Stimulated activated CD8-positive, alpha-beta memory T cell treated with anti-CD3 and anti-CD28 coated beads, Interleukin-4, amount 100 ng/mL, for 4 hours (primary cell): ENCODE measurements at places on chromosomes 12 and 14.

DNA sequence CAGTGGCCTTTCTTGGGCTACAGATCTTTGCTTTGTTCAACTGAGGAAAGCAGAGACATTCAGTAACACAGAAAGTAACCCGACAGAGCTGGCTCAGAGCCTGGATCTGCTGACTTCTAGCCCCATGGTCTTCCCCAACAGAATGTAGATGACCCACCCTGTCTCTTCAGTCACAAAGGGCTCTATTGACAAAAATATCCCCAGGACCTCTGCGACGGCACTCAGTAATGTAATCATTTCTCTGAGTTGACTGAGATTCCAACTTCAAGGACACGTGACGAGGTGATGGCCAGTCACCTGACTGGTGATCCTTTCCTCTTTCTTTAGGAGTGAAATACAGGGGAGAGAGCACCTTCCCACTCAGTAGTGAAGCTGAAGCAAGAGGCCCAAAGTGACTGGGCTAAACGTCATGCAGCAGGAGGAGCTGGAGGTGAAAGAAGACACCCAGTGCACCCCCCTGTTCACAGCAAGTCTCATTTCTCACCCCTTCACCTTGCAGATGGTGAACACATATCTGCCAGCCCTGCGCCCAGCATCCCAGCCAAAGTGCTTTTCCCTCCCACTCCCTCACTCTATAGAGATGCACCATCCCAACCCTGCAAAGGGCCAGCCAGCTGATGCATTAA is 179.2 kb upstream of the EGLN3 start:
- DNase-seq: no peak

DNA sequence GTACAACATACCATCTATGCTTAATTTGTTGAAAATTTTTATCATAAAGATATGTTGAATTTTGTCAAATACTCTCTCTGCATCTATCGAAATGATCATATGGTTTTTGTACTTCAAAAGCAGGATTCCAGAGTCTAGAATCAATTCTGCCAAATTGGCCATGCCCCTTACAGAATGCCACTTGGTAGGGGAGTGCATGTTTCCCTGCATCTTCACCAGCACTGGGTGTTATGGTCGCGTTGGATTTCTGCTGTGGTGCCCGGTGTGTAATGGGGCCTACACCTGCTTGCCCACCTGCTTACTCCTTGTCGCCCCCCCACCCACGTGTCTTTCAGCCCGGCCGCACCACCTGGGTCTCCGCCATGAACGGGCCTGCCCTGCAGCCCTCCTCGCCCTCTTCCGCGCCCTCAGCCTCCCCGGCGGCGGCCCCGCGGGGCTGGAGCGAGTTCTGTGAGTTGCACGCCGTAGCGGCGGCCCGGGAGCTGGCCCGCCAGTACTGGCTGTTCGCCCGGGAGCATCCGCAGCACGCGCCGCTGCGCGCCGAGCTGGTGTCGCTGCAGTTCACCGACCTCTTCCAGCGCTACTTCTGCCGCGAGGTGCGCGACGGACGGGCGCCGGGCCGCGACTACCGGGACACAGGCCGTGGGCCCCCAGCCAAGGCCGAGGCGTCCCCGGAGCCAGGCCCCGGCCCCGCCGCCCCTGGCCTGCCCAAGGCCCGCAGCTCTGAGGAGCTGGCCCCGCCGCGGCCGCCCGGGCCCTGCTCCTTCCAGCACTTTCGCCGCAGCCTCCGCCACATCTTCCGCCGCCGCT is 12.3 kb downstream of the SH2B3 start:
- DNase-seq: no peak

DNA sequence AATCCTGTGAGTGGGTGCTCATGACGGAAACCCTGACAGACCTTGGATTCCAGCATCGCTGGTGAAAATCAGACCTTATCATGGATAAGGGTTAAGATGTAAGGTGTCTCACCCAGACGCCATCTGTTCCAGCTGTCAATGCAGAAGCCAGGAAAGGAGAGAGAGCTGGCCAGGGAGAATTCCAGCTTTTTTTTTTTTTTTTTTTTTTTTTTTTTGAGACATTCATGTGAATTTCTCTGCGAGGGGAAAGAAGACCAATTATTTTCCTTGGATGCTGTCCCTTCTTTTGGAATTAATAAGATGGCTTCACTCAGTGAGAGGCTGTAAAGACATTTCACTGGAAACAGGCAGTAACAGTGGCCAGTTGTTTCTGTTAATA is 1.8 kb downstream of the TRAF3 start:
- DNase-seq: no peak

DNA sequence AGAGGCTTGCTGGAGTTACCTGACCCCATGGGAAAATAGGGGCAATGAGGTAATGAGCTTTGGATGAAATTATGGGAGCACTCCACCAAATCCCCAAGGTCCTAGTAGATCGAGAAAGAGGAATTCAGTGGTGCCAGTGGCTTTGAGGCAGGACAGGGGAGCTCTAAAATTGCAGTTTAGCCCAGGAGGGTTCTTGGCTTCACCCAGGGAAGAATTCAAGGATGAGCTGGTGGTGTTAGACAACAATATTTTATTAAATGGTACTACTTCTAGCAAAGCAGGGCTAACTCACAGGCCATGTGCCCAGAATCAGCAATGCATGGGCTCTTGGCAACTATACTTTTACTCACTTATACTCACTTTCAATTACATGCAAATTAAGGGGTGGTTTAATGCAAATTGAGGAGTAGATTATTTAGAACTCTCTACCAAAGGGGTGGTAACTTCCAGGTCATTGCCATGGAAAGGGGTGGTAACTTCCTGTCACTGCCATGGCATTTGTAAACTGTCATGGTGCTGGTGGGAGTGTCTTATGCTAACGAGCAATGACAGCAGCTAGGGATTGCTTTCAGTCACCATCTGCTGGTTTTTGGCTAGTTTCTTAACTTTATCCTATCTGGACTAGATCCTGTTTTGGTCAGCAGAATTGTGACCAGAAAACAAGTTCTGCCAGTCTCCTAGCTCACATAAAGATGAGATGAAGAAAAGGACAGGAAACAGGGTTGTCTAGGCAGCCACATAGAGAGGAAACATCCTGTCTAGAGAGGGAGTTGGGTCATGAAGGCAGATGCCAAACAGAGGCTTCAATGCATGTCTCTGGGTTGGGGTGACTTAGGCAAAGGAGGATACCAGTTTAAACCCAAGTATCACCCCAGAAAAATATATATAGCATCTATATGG is 64.7 kb downstream of the ZNF641 start:
- no peak for DNase-seq

DNA sequence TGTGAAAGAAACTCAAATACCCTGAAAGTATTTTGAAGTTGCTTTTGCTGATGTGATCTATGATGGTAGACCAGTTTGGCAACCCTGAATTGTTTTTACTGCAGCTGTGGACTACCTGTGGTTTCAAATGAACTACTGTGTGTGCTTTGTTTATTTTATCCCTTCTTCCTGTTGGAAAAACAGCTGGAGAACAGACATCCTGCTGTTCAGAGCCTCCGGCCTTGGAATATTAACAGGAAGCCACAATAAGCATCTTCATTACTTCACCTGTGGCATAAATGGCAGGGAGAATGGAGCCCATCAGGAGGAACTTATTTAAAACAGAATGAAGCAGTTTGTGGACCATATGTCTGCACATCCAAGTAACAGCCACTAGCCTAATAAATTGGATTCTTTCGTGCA is 104.8 kb downstream of the DUSP6 start:
- no peak for DNase-seq

DNA sequence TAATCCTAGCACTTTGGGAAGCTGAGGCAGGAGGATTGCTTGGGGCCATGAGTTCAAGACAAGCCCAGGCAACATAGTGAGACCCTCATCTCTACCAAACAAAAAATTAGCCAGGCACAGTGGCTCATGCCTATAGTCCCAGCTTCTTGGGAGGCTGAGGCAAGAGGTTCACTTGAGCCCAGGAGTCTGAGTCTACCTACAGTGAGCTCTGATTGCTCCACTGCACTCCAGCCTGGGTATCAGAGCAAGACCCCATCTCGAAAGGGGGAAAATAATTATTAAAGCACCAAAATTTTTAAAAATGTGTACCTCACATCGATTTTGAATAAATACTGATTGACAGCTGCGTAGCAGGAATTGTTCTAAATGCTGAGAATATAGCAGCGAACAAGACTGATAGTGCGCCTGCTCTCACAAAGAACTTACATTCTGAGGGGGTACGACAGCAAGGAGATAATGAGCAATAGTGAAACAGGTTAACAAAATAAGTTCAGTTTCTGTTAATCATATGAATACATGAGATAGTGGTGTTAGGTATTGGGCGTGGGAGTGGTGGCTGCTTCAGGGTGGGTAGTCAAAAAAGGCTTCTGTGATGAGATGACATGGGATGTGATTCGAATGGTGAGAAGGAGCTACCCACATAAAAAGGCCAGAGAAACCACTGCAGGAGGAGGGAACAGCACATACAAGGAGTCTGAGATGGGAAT is 19.6 kb downstream of the HCFC2 start:
- no peak for DNase-seq

DNA sequence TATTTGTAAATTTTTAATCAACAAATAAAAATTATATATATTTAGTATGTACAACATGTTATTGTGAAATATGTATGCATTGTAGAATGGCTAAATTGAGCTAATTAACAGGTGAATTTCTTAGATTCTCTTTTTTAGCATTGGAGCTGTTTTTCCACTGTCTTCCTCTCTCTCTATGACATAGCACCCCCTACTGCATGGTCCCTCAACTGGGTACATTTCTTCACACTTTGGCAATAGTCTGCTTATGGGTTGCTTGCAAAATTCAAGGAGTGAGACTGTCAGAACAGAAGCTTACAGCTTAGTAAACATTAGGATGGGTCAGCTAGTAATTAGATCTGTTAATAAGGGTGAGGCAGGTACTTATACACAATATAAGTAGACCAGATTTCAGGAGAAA is 658.5 kb upstream of the MGAT4C start:
- DNase-seq: no peak

GRCh38 chr14:103273145-103273744 is 60.8 kb upstream of the EIF5 start:
- no peak for DNase-seq

DNA sequence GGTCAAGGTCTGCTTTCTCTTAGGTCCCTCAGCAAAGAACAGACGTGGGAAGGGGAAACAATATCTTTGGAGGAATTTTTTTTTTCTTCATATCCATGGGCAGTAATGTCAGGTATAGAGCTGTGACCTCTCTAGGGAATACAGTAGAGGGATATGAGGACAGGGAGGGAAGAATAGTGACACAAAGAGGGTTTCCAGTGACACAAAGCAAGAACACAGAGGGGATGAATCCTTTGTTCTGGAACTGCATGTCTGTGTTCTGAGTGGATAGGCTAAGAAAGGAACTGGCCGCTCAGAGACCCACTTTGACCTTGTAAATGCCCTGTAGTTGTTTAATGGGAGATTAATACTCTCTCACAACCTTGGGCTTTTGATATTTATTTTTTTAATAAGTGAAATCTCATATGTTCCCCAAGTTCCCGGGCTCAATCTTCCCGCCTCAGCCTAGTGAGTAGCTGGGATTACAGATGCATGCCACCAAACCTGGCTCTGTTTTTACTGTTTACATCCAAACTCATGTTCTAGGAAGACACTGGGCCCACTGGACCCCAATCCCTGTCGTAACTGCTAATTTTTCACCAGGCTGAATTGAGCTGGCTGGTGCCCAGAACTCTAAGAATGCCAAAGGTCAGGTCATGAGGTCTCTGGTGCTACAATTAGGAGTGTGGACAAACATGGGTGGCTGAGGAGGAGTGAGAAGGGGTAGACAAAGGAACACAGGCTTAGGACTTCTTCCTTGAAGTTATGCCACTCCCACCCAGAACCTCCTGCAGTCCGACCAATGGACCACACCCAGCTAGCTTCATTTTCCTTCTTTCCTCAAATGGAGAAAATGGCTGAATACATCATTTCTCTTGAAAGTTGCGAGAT is 9.1 kb upstream of the PLEKHH1 start:
- no peak for DNase-seq

DNA sequence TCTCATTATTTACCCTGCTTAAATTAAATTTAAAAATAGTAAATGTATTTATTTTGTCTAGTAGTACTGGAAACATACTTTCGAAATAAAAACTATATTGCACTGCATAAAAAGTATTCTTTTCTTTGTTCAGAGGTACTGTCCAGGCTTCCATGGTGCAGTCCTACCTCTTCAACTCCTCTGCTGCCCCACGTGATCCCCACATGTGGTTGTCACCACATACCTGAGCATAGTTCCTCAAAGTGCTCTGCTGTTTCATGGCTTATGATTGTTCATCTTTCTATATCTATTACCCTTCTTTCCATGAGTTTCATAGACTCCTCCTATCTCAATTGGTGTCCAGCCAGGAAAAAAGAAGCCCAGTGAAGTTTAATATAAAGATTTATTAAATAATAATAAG is 317.5 kb upstream of the OR4E1 start:
- no peak for DNase-seq

GRCh38 chr14:55913324-55914025 is 204.7 kb upstream of the PELI2 start:
- DNase-seq: no peak

DNA sequence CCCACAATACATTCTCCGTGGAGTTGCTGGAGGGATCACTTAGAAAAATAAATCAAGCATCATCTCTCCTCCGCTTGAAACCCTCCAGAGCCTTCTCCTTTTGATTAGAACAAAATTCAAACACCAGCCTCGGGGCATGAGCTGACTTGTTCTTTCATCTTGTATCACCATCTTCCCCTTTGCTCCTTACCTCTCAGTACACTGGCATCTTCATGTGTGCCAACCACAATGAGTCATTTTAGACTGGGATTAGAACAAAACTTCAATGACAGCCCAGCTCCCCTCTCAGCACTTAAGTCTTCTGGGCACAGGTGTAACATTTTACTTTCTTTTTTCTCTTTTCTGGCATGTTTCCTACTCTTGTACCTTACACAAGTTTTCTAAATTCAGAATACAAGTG is 1159.2 kb upstream of the TMEM132C start:
- DNase-seq: no peak

- no peak for DNase-seq
These were observed 159.5 kb downstream of the BRMS1L start for GRCh38 chr14:35985474-35986218.

DNA sequence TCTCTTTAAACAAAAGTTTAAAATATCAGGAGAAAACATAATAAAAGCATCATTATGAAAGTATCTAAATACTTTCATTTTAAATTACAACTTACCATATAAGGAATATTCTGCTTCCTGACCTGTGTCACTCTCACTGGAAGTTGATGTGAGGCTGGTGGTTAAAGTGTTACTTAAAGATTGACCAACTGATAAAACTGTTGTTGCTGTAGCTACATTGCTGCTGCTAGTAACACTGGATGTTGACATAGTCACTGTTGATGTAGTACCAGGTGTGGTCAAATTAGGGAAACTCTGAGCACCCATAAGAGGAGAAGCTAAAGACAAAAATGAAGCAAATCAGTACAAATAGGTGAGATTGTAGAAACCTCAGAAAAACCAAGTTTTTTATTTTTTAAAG is 79.9 kb downstream of the HECTD1 start:
- DNase-seq: no peak

- DNase-seq: no peak
These were observed 258.4 kb upstream of the HMGA2 start for GRCh38 chr12:65565601-65566560.
